ENCODE measurements at places on chromosomes 16 and 17.

DNA sequence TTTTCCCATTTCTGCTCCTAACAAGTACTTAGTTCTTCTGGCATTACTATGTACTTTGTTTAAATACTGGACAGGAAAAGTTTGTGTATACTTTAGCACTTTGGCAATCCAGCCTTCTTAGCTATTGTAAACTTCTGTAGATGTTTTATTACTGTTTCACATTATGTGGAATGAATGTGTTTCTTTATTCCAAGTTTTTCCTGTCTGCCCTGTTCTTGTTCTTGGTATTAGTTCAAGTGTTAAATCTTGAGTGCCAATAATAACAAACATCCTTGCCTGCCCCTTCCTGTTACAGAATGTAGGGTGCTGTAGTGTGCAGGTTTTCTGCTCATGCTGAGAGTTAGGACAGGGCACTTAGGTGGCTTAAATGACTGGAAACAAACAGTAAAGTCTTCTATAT is 7.3 kb upstream of the CAPNS2 start:
- no peak for DNase-seq

- no peak for DNase-seq
These were observed 181.8 kb upstream of the CIBAR2 start for GRCh38 chr16:85293904-85294642.

DNA sequence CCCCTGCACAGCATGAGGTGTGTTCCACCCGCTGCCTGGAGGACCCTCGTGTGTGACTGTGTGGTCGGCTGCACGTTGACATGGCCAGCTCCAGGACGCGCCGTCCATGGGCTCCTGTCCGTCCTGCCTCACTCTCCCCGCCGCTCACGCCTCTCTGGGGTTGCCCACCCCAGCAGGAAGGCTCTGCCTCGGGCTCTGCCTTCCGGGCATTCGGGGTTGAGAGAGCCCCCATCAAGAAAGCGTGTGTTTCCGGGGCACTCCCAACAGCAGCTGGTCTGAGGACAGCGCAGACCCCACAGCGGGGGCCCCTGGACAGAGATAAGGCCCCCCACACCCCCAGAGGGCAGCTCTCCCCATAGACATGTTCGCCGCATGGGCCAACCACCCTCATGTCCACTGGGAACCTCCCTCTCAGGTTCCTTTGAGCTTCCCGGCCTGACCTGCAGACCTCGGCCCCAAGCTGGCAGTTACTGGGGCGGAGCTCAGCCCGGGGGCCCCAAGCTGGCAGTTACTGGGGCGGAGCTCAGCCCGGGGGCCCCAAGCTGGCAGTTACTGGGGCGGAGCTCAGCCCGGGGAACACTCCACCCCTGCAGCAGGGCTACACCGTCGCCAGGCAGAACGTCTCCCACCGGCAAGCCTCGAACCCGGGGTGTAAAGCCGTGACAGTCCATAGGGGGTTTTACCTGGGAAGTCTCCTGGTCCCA is 8.4 kb upstream of the PIEZO1 start:
- DNase-seq = no peak

- DNase-seq = no peak
These were observed 3.7 kb downstream of the SPPL2C start for GRCh38 chr17:45848405-45848804.

DNA sequence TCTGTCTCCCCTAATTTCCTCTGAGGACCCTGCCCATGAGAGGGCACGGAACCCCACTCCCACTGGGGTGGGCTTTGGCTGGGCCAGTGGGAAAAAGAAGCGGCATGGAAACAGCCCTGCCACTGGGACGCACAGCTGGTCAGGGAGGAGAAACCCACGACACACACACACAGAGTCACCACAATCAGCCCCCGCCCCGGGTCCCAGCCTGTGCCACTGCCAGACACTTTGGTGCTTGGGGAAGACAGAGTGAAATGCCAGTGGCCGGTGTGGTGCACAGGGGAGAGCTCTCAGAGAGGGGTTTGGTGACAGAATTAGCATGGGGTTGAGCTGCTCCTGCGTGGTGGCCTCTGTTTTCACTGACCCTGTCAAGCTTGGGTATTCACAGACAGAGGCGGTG is 30.7 kb upstream of the RNPS1 start:
- no peak for DNase-seq

- no peak for DNase-seq
These were observed 2.7 kb downstream of the ATP2A1 start for GRCh38 chr16:28880955-28881354.
